ENCODE measurements at places on chromosomes 7 and 10. TPM values are rescaled to one million over a fixed set of nuclear protein-coding genes. Genes with fewer than 3 reads are reported as not detected.
A peak's percentile ranks its signal among the peaks of the same experiment; 100 is the strongest.

GRCh38 chr7:114264023-114264422 lies 150.6 kb upstream of the FOXP2 start:
- DNase-seq = no peak

- no peak for DNase-seq
Observed at GRCh38 chr10:101489355-101489754, 98.7 kb downstream of the POLL start.

- DNase-seq = peak; percentile 49
Observed at GRCh38 chr7:128906766-128907559, 3.5 kb downstream of the KCP start.

The AGAP5 gene
- total RNA-seq = 6.7 TPM

DNA sequence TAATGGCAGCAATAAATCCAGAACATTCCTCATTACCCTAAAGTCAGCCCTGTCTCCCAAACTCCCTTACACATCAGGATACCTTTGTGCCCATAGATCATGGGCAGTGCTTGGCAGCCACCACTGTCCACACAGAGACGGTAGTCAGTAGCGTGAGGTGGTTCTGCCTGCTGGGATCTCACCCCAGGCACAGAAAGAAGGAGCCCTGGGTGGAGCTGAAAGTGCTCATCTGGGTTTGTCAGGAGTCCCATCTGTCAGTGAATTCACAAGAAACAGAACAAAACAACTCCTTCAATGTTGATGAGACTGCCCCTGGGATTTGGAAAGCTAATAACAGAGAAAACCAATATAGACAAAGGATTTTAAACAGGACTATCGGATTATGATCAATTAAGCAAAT lies 90.2 kb upstream of the PRSS58 start:
- DNase-seq = no peak

- no peak for DNase-seq
Observed at GRCh38 chr10:14798636-14799035, 23.9 kb upstream of the FAM107B start.

- DNase-seq = no peak
Observed at GRCh38 chr7:21504021-21504420, 38.8 kb upstream of the DNAH11 start.

DNA sequence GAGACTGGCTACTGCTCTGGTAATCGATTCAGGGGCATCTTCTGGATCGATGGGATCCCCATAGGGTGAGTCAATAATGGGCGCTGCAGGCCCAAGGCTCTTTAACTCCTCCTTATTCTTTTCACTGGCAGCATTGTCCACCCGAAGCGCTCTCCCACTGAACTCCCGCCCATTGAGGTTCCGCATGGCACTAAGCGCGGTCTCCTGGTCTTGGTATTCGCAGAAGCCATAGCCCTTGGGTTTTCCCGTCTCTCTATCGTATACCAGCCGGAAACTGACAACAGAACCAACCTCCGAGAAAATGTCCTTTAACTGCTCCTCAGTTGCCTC lies 285 bp downstream of the CSTF2T start:
- DNase-seq = no peak

GRCh38 chr7:117476557-117477215 lies 3.1 kb upstream of the CFTR start:
- DNase-seq = no peak

DNA sequence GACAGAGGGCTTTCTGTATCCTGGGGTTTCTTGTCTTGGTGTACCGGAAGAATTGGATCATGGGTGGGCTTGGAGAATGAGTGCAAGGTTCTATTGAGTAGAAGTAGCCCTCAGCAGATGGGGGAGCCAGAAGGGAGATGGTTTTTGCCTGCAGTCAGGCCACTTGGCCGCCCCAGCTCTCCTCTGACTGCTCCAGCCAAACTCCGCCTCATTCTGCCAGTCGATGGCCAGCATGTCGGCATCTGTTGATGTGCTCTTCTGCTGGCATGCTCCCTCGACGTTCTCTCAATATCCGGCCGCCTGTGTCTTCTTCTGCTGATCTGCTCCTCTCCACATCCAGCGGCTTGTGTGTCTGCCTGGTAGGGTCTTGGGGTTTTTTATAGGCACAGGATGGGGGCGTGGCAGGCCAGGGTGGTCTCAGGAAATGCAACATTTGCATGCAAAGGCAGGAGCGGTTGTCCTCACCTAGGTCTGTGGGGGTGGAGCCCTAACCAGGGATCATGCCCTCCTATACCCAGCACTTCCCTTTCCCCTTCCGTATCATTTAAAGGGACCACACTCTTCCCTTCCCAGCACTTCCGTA lies 40.2 kb upstream of the TNS3 start:
- peak; percentile 90 for DNase-seq

- DNase-seq = no peak
Observed at GRCh38 chr7:82413237-82413636, 30.3 kb downstream of the CACNA2D1 start.

The DYDC2 gene
- total RNA-seq = not detected

The CRHR2 gene
- not detected for total RNA-seq

The ERVW-1 gene
- total RNA-seq = not detected

The HEPACAM2 gene
- total RNA-seq = 0.30 TPM

DNA sequence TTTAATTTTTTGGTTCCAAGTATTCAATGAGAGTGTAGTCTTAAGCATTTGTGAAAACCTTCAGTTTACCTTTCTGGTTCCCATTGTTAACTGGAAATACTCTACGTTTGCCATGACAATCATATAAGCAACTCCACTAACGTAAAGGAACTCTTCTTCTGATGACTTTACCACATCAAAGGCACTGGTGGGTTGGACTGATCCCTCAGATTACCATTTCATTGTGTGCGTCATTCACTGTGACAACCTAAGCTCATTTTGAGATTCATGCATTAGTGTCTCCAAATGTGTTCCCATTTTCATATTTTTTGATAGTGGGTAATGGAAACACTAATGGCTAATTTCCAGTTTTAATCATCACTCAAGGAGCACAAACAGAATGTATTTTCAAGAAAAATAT lies 119.9 kb upstream of the COL1A2 start:
- DNase-seq = no peak

- DNase-seq = no peak
Observed at GRCh38 chr7:30493228-30493627, 11.4 kb downstream of the GGCT start.

The OR6V1 gene
- total RNA-seq = not detected

- DNase-seq = no peak
Observed at GRCh38 chr10:25933653-25934608, at the start of gene MYO3A. TSS of gene MYO3A (plus strand) at chr10:25934229. CDS start at chr10:25952111, 17,882 bp downstream.

The SFTPA1 gene
- total RNA-seq = not detected

The POU6F2 gene
- not detected for total RNA-seq

The ZCCHC24 gene
- total RNA-seq = 0.61 TPM

The RUFY2 gene
- total RNA-seq = 10.0 TPM

DNA sequence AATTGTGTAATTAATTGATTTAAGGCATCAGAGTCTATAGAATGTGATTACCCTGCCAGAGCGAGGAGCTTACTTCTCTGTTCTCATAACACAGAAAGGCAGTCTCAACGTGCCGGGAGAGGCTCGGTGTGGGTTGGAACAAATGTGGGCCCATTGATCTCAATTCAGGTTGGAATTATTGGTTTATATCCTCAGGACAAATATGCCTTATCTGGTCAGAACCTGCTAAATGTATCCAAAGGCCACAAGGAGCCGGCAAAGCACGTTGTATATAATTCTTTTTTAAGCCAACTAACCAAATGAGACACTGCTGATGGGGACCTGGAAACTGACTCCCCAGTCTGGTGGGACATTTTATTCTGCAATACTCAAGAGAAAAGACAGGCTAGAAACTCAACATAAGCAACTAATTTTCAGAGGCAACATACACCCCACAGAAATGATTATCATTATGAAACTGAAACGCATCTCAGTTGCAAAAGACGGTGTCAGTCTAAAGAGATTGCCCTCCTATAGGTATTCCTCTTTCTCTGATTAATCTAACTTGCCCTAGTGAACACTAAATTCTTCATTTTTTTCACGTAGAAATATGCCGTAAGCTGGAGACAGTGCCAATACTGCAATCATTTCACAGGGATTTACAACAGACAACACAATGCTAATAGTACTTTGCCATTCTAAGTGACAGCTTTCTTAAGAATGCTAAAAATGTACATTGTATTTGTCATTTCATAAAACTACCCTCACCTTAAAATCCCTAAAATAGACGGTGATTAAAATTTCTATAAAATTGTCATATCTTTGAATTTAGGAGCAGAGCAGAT lies 9.4 kb downstream of the EBF3 start:
- DNase-seq = no peak

GRCh38 chr10:90579602-90580242 lies 278.1 kb downstream of the HTR7 start:
- no peak for DNase-seq

GRCh38 chr10:132785723-132786475 lies at the start of gene NKX6-2:
TSS of gene NKX6-2 (minus strand) at chr10:132786147. CDS start at chr10:132785948, 199 bp downstream.
- DNase-seq = no peak

GRCh38 chr7:22325671-22326070 lies 31.3 kb downstream of the RAPGEF5 start:
- DNase-seq = no peak

- DNase-seq = no peak
Observed at GRCh38 chr10:32155075-32155516, 98.9 kb upstream of the KIF5B start.

DNA sequence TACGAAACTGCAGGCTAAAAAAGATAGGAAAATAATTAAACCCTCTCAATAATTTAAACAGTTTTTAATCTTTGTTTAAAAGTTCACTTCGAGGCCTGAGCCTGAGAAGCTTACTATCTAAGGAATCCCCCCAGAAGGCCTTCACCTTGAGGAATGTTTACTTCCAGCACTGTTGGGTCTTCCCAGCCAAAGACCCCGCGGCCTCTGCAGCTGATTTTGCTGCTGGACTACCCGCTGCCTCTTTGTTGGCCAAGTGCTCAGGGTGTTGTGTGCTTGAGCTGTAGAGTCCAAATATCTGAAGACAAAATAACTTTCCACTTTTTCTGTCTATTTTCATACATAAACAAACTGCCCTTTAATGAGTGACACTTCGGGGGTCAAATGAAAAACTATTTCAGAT lies 292.7 kb downstream of the GLRX3 start:
- DNase-seq = no peak

- DNase-seq = no peak
Observed at GRCh38 chr7:137985253-137985896, 16.5 kb downstream of the CREB3L2 start.

The AGBL3 gene
- total RNA-seq = 0.97 TPM

DNA sequence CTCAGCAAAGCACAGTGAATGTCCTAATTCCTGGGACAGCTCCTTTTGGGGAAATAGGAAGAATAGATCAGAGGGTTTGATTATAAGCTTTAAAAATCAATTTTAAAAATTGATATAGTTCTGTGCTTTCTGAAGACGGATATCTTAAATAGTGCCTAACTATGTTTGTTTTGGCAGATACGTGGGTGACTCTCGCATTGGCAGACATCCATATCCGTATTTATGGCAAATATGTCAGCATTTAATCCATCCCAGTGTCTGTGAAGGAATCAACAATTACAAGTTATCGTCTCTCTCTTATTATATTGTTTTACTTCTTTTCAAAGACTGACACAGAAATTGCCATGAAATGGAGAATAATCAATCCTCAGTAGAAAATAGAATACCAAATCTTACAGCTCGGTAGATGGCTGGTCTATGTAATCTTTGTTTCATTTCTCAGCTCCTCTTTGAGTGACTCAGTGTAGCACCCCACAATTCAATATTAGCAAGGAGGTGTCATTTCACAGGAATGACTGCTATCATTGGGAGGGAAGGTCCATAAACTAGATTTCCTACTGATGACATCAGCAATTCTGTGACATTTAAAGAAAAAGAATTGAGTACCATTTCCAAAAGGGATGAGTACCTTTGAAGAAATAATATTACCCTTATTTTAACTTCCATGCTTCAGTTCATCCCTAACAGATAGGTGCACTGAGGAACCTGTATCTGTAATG lies 186.4 kb upstream of the NFE2L3 start:
- no peak for DNase-seq

GRCh38 chr10:97121041-97121440 lies 64.7 kb downstream of the SLIT1 start:
- no peak for DNase-seq

The MLXIPL gene
- total RNA-seq = not detected

The AGR2 gene
- total RNA-seq = 0.19 TPM

DNA sequence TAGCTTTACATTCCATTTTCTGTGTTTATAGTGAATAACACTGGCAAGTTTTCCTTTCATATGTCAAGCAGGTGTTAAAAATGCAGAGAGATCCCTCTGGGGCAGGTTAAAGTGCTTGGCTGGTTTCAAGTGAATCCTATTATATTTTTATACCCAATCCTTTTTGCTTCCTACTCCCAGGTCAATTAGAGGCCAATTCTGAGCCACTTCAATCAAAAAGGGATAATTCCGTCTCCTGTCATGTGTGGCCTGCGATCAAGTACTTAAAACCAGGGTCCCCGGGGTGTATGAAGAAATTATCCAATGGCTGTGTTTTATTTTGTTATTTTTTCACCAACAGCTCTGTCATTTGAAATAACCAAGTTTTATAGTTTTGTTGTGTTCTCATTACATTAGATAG lies 313.2 kb downstream of the PRPF18 start:
- no peak for DNase-seq

The SFMBT2 gene
- 28.8 TPM for total RNA-seq

DNA sequence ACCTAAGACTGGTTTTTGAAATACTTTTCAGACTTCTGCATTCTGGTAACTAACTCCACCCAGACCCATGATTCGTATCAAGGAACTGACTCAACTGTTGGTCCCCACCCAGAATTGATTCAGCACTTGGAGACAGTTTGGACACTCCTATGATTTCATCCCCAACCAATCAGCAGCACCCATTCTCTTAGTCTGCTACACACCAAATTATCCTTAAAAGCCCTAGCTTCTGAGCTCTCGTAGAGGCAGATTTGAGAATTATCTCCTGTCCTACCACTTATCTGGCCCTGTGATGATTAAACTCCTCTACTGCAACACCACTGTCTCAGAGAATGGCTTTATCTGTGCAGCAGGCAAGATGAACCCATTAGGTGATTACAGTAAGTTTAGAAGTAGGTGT lies 7.7 kb upstream of the GSTO1 start:
- no peak for DNase-seq

GRCh38 chr10:93494494-93494893 lies 1.9 kb upstream of the CEP55 start:
- DNase-seq = no peak

The SGCE gene
- total RNA-seq = 39.8 TPM

The TDRD1 gene
- total RNA-seq = not detected

The KDM7A gene
- total RNA-seq = 7.2 TPM

GRCh38 chr10:66307826-66308225 lies 618.0 kb upstream of the LRRTM3 start:
- peak; percentile 50 for DNase-seq

The PRKG1 gene
- not detected for total RNA-seq

- DNase-seq = no peak
Observed at GRCh38 chr10:114441107-114441506, 36.8 kb upstream of the AFAP1L2 start.

DNA sequence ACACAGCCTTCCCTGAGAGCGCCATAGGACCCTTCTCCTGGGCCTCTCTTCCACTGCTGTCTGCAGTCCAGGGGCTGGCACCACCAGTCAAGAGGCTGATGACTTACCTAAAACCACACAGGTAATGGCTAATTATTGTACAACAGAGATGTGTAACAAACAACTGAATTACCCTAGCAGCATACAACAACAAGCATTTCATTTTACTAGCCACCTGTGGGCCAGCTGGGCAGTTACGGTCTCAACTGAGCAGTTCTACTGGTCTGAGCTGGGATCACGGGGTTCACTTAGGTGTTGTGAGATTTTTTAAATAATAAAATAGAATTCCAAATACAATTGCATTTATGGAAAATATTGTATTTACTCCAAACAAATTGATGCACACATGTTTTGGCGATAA lies 431.9 kb downstream of the TNS3 start:
- no peak for DNase-seq

GRCh38 chr7:51080622-51081269 lies 235.9 kb downstream of the COBL start:
- no peak for DNase-seq

- DNase-seq = no peak
Observed at GRCh38 chr10:124494046-124494807, 32.6 kb downstream of the LHPP start.
